ENCODE measurements at places on chromosomes 1 and 21.

GRCh38 chr1:241401156-241401555, 44.2 kb upstream of the RGS7 start:
- no peak for DNase-seq

GRCh38 chr1:85943526-85943925, 213.0 kb downstream of the COL24A1 start:
- no peak for DNase-seq

GRCh38 chr1:114208714-114209113, 55.0 kb upstream of the SYT6 start:
- DNase-seq, result no peak

DNA sequence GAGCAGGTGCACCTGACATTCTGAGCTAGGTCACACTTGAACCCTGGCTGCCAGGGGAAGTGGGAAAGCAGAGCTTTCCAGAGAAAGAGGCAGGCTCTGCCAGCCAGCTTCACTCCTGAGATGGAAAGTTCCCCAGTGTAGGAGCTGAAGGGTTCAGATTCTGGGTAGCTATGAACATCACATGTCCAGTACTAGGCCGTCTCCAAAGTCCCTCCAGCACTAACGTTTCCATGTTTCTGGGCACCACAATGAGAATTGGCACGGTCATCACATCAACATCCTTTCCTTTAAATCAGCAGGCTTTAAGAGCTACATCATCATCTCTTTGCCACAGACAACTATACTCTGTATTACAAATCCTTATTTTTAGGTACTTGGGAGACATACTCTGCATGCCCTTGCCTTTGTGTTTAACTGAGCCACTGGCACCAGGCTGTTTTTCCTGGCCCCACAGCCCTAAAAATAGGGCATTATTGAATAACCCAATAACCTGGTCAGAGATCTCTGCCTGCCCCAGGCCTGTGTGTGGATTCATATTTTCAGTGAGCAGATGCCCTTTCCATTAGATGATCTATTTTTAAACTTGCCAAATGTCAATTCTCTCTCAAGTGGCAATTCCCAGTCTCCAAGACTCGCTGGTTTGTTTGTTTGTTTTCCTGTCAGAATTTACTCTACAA, 35.4 kb upstream of the USP24 start:
- DNase-seq, result no peak

- DNase-seq, result no peak
Measured at GRCh38 chr1:71015745-71016144, 31.9 kb downstream of the PTGER3 start.

- no peak for DNase-seq
Measured at GRCh38 chr21:35619184-35619583, 441.1 kb downstream of the SETD4 start.

GRCh38 chr1:9629445-9630201, 21.9 kb upstream of the PIK3CD start:
- DNase-seq, result peak; percentile 82

- peak; percentile 87 for DNase-seq
Measured at GRCh38 chr21:38733972-38734546, 71.7 kb upstream of the ETS2 start.

GRCh38 chr1:1292851-1293250, 12.6 kb downstream of the SCNN1D start:
- no peak for DNase-seq

DNA sequence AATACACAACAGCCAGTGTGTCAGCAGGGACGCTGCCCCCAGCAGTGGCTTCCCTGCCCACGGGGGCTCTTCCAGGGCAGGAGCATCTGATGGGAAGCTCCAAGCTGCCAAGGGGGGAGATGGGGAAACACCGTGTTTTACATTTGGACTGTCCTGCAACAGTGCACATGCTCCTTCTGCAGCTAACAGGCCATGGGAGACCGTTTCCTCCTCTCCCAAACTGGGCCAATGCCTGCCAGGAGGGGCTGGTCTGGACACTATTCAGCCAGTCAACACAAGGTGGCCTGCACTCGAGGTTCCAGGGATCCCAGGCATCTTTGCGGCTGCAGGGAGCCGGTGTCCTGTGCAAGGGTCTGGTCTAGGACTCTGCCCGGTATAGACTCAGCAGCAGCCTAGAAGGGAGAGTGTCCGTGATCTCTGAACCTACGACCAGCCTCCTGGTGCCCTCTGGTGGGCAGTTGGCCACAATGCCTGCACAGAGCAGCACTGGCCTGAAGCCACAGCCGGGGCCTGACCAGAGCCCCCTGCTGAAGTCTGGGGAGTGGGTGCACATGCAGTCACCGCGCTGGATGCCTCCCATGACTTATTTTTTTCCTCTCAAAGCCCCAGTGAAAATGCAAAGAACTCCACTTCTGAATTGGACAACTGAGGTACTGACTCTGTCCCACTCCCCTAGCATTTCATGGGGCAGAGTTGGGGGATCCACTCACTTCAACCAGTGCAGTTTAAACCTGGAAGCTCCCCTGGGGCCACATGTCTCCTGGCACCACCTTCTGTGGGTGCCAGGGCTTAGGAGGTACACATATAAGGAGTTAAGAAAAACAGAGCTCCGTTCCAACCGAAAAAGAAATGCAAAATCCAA, 33.3 kb downstream of the RCC2 start:
- peak; percentile 50 for DNase-seq

DNA sequence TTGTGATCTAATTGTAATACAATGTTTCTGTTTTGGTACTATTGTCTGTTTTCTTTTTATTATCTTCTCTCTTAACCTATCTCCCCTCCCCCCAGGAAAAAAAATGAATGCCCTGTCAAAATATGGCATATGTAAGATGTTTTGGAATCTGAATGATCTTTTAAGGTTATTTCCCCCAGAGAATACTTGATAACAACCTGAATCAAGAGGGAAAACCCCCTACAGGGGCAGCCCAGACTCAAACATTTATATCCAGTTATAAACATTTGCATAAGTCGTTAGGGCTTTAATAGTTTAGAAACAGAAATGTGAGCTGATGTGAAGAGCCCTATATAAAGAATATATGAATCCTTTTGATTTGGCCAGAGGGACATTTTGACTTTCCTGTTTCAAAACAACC, 169.5 kb downstream of the VAV3 start:
- no peak for DNase-seq

GRCh38 chr1:20612221-20612746, 21.0 kb upstream of the PINK1 start:
- no peak for DNase-seq

- no peak for DNase-seq
Measured at GRCh38 chr1:212060632-212061472, 25.3 kb downstream of the DTL start.

GRCh38 chr1:205616563-205617293, 15.1 kb downstream of the ELK4 start:
- DNase-seq, result no peak

DNA sequence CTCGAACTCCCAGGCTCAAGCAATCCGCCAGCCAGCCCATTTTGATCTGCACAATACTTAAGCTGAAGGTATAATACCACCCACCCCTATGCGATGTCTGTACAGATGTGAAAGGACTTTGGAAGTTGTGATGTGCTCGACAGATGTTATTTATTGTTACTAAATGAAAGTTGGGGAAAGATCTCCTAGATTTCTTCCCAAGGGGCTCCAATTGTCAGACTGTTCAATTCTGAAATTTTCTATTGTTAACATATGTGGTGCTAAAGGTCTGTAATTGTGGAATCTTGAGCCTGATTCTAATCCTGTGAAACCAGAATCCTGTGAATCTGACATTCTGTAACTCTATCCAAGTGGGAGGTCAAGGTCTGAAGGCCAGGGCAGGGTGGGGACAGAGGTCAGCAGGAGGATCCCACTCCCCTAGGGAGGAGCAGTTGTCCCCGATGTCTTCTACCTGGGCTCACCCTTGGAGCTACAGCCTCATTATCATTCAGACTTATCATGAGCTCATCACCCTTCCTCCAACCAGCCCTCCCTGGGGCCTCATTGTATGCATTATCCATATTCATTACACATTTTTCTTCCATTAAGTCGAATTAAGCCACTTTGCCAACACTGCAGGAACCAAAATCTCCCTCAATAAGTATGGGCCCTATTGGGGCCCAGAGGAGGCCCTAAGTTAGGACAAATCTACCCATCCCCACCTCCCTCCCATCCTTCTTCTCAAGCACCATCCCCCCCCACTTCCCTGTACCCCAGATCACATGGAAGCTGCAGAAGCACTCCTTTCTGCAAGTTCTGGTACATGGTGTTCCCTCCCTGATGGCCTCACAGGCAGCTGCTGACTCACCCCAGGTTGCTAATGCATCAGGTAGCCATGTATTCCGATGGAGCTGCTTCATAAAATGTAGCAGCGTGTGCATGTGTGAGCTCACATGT, 32.3 kb downstream of the SHISAL2A start:
- no peak for DNase-seq

DNA sequence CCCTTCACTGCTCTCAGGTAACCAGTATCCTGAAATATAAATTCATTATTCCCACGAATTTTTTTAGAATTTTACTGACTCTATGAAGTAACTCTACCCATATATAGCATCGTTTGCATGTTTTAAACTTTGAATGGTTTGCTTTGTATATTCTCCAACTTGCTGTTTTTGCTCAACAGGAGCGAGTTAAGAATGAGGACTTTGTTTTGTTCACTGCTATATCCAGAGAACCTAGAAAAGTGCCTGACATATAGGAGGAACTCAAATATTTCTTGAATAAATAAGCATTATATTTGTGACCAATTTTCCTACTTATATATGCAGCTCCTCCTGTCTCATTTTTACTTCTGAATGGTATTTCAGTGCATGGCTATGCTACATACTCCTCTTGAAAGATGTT, 43.4 kb downstream of the NUF2 start:
- DNase-seq, result no peak

DNA sequence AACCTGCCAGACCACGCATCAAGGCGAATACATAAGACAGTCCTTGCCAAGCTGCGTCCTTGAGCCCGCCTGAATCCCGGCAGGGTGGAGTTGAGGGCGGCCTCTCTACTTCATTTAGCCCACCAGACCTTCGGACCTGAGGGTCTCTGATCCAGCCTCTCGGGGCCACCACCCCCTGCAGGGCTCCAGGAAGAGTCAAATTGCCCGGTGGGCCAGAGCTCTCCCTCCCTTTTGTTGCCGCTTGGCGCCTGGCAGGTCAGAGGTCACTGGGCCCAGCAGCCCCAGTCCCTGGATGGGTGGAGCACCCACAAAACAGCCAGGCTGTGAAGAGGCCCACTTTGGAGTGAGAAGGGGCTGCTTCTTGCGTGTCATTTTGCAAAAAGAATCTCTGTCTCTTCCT, 9.0 kb downstream of the GNG4 start:
- no peak for DNase-seq

- no peak for DNase-seq
Measured at GRCh38 chr1:204880906-204881305, 10.2 kb downstream of the NFASC start.

DNA sequence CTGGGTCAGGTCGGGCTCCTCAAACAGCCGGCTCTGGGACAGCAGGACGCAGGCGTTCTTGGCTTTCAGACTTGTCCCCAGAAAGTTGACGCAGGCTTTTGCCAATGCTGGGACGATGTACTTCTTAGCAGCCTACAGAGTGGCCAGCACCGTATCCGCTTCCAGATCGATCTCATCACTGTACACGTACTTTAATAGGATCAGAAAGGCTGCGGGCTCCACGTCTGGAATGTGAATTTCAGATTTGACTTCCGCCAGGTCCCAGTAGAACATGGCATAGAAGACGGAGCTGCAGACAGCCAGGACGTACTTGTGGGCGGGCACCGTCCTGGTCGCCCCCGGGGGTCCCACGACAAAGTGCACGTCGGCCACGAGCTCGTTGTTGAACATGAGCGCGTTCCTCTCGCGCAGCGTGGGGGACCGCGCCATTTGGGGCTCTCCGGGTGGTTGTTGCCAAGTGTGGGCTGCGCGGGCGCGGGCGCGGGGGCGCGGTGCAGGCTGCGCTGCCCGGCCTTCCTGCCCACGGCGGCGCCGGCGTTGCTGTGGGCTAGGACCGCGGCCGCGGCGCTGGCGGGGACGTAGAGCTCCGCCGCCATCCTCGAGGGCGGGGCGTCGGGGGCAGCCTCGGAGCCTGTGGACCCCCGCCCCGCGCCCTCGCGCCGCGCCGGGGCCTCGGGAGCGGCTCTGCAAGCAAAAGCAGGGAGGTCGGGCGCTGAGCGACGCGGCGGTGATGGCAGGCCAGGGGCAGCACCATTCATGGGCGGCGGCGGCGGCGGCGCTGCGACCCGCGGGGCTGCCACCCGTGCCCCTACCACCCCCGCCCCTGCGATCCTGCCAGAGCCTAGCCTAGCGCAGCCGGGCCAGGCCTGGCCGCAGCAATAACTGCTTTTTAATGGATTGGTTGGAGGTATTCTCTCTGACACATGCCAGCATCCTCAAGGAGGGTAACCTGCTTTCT, 10.6 kb downstream of the CNR2 start:
- no peak for DNase-seq

- DNase-seq, result no peak
Measured at GRCh38 chr1:222107267-222107666, 365.4 kb upstream of the DUSP10 start.

DNA sequence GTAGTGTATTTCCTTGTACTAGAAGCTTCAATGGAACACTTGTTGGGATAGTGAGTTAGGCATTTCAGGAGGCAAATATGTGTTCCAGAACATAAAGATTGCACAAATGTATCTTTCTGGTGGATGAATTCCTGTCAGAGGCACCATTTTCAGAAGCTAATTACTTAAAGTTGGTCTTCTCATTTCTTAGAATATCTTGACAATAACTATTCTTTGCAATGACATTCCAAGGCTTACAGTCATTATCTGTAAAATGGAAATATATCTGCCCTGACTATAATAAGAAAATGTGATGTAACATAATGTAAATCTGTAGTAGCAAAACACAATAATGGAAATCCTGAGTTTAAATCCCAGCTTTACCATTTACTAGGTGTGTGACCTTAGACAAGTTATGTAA, 2.7 kb downstream of the VCAM1 start:
- no peak for DNase-seq

DNA sequence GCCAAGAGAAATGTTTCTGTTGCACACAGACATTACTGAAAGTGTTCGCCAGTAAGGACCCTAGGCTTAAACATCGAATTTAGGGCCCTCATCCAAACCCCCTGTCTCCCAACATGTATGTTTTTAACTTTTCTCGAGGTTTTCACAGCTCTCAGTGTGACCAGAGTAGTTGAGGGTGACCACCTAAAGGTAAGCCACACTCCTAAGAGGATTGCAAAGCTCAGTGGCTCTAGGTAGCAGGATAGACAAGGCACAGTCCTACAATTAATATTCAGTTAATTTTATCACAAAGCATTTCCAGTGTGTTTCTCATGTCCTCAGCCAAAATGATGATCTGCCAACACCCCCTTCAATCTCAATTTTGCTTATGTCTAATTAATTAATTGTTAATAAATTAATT, 695 bp upstream of the ALG14 start:
- no peak for DNase-seq

All from activated CD4-positive, alpha-beta T cell treated with anti-CD3 and anti-CD28 coated beads, Interleukin-2, amount 50 U/mL, for 48 hours (primary cell).